Urinary bladder (tissue), 4 donors: ENCODE measurements at places on chromosomes 7 and 10. TPM values are rescaled to one million over a fixed set of nuclear protein-coding genes. Genes with fewer than 3 reads are reported as not detected.
A peak's percentile ranks its signal among the peaks of the same experiment; 100 is the strongest.

DNA sequence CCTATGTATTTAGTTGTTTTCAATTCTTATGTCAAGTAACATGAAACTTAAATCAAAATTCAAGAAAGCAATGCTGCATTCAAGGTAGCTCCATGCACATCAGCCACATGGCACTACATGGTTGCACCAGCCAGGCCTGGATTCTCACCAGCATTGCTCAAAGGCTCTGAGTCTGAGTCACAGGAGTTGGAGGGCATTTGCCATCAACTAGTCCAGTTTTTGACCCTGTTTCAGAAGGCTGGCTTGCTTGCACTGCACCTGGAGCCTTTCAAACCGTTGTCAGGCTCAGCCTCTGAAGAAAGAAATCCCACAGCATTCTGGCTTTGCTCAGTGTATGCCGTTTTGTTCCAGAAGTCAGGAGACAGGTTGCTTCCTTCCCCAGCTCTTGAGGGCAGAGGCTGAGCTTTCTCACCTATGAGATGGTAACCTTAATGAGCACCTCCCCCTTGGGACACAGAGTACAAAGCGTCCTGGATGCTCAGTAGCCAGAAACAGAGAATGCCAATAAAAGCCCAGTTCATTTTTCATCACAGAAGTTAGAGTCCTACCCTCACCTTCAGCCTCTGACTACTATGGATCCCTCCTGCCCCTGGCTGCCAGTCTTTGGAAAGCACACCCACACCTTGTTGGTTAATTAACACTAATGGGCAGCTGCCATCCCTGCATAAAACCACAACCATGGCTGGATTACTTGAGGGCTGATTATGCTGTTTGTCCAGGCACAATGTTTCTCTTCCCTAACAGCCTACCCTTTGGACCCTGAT, 288.4 kb upstream of the LRRTM3 start:
- DNase-seq: no peak

DNA sequence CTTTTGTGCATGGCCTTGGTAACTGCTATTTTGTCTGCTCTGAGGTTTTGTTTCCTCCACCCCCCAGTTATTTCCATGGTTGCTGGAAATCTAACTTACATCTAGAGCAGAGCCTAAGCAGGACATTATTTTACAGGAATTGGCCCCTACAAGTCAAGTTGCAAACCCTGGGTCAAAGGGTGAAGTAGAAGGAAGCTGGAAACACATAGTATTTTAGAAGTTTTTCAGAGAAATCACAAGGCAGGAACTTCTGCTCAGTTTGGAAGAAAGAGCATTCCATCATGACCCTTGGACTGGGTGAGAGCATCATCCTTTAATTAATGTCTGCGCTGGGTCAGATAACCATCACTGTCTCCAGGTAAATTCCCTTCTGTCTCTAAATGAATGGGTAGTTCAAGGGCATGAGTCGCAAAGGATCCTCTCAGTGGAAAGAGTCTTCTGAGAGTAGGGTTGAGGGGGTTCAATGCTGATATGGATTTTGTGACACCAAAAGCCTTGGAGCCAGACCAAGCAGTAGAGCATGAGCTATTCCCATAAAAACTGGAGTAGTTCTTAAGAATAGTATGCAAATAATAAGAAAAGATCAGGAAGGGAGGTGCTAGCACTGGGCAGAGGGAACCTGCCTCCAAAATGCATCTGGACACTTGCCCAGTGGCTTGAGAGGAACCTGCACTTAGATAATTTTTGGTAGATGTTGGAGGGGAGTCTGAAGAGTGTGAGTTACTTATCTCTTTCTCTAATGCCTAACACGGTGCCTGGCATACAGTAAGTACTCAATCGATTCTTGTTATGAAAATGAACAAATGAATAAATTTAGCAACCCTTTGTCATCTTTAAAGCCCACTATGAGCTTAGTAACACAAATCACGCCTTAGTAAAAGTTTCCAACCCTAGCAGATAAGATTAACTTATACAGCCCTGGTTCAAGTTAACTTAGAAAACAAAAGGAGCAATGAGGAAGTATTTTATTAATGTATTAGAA, 160.6 kb upstream of the ADO start:
- no peak for DNase-seq

GRCh38 chr10:106500041-106500924, 664.2 kb downstream of the SORCS1 start:
- DNase-seq: no peak

VSTM4 gene
- total RNA-seq: 60.2 TPM

GRCh38 chr7:24496036-24496435, 77.2 kb upstream of the PALS2 start:
- DNase-seq: no peak

GRCh38 chr10:49740346-49741107, 21.6 kb downstream of the OGDHL start:
- DNase-seq: no peak

- DNase-seq: no peak
Measured at GRCh38 chr10:72736176-72736827, 44.4 kb downstream of the MCU start.

GRCh38 chr7:44279286-44279685, 46.1 kb downstream of the CAMK2B start:
- no peak for DNase-seq

DNA sequence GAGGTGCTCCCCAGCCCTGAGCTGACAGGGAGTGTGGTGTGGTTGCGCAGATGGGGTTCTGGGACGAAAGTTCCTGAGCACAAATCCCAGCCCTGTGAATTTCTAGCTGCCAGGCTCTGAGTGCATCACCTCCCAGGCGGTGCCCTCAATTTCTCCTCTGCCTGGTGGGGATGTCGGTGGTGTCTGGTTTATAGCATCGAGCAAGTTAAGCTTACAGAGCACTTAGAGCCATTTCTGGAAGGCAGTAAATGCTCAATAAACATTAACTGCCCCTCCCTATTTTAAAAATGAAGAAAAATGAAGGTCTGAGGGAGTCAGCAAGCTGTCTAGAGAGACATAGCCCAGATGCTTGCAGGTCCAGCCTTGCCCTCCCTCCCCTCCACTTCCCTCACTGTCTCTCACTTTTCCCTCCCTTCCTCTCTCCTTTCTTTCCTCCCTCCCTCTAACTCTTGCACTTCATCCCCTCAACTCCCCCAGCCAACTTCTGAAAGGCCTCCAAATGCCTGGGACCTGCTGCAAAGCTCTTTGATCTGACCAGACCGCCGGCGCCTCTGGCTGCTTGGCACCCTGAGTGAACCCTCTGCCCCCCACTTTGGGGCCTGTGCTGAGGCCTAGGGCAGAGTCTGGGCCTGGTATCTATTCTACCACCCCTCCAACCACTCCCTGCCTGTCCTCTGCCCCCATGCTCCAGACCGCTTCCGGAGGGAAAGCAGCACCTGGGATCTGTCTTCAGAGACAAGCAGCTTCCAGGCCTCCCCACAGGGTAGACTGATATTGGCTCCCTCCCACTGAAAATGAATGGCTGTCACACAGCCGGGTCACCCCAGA, 438.3 kb downstream of the RPS24 start:
- peak; percentile 69 for DNase-seq

TRIM50 gene
- total RNA-seq: 0.21 TPM

DNA sequence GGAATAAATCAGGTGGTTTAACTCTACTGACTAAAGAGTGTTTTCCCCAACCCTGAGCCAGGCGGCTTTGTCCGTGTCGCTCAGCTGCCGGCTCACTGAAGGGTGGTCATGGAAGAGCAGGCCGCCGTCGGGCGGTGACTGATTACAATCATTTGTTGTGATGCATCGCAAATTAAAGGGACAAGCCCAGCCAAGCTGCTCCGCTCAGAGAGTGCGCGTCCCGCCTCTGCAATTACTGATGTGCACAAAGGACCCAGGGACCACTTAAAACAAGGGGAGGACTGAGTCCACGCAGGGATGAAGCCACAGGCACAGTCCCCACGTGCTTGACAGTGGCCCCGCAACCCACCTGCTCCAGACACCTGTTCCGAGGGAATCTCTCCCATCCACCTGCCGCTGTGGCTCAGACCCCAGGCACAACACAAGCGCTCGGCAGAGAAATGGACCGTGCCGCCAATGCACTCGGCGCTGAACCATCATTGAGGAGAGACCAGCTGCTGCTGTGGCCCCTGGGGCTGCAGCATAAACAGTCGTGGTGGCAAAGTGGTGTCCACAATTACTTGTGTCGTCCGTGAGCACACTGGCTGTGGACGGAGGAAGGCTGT, 526.5 kb downstream of the PTPRN2 start:
- DNase-seq: no peak

DNA sequence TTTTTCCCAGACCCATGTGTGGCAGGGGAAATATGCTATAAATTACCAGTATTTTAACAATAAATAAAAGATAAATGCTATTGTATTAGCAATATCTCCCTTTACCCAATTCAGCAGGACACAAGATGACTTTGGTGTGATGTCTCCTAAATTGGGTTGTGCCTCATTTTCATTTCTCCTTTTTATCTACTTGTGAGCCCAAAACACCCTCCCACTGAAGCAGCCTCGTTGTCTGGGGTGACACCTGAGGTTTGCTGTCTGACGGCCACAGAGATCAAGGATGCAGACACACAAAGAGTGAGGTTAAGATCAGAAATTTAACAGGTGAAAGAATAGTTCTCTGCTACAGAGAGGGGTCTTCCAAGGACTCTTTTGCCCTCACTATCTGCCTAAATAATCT, 27.1 kb upstream of the CC2D2B start:
- DNase-seq: no peak

DNA sequence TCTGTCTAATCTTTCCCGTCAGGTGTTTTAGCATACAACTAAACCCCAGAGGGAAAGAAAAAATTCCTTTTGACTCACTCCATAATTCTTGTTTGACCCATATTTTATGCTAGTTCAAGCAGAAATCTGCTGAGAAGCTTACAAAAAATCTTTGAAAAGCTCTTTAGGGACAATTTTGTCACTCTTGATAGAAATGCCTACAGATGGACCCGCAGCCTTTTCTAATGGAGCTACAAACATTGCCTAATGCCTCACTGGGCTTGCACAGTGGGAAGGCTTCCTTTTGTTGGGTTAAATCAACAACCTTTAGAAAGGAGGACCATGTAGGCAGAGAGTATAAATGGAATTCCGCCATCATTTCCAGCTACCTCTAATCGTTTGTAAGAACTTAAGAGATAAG, 344.5 kb downstream of the PCLO start:
- DNase-seq: no peak

DNA sequence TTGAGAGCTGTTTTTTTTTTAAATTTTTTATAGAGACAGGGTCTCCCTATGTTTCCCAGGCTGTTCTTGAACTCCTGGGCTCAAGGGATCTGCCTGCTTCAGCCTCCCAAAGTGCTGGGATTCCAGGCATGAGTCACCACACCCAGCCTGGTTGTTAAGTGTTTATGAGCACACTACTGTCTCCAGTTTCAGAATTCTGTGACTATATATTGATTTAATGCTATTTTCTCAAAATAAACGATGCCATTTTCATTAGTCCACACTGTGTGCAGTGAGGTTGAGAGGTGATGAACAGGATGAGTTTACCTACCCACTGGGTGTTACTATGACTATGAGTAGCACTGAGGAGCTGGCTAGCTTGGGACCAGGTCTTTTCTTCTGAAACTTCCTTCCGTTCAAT, 110.9 kb upstream of the FAM180A start:
- DNase-seq: no peak

DNA sequence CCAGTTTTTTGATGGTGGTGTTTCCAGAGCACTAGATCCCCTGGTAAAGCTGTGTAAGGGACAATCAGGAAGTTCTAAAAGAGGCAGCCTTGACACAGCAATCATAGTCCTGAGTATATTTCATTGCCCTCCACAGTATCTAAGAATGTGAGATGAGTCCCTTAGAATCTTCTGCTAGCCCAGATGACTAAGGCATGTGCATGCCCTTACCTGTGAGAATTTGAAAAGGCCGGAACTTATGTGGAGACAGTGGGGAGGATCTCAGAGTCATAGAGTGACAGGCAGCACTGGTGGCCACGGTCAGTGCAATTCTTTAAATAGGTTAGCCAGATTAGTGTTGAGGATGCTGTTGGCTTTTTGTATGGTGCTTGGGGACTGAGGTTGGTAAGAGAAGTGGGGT, 361.4 kb upstream of the VSTM2A start:
- DNase-seq: no peak

- no peak for DNase-seq
Measured at GRCh38 chr10:128084364-128084763, 41.9 kb downstream of the MKI67 start.

- DNase-seq: no peak
Measured at GRCh38 chr10:84397735-84398144, 69.4 kb downstream of the CCSER2 start.

CNOT4 gene
- 36.1 TPM for total RNA-seq

HOXA13 gene
- 43.2 TPM for total RNA-seq

DNA sequence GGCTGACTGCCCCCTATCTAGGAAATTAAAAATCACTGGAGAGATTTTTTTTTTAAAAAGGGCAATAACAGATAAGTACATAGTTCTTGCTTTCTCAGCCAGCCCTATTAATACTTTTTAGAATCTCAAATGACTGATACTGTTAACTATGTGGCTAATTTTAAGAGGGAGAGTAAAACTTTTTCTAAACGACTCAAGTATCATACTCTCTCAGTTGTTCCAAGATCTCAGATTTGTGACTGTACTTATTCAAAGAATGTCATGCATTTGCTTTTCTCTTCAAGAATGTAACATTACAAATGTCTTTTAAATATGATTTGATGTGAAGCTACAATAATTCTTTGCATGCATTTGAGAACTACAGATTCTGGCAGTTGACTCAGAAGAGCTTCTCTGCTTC, 55.4 kb upstream of the RAB11FIP2 start:
- DNase-seq: no peak

DNA sequence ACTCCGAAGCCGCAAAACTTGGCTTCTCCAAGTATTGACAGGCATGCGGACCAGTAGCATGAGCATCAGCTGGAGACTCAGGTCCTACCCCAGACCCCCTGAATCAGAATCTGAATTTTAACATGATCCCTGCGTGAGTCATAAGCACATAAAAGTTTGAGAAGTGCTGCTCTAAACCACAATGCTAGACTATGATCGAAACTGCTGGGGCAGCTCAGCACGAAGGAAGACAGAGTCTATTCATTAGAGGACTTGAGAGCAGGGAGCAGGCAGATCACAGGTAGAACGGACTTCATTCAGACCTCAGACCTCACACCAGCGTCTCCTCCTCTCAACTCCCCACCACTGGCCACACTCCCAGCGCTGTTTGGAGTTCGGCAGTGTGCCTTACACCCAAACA, 16.9 kb downstream of the CAMK2G start:
- DNase-seq: no peak

GRCh38 chr7:3594901-3595300, 293.8 kb downstream of the SDK1 start:
- no peak for DNase-seq

- DNase-seq: no peak
Measured at GRCh38 chr7:107856806-107857540, 34.0 kb upstream of the DLD start.

LRIT1 gene
- not detected for total RNA-seq

MEST gene
- total RNA-seq: 259 TPM

PTF1A gene
- not detected for total RNA-seq

DNA sequence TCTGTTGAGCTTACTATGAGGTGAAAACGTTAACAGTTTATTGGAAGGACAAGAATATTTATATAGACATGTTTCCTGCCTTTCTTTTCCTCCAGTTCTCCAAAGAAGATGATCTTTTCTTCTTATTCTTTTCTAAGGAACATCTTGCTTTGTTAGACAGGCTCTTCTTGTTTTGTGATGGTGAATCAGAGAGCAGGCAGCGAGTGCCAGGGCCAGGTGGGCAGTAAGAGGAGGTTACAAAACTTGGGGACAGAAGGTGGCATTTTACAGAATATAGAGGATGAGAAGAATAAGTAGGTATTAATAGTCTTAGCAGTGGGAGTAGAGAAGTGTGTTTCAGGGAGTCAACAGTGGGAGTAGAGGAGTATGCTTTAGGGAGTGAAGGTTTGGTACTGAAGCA, 223.6 kb downstream of the ARL4A start:
- DNase-seq: no peak

- no peak for DNase-seq
Measured at GRCh38 chr10:24414597-24414996, 205.7 kb downstream of the KIAA1217 start.

PDCD4 gene
- 148 TPM for total RNA-seq

CTAGE8 gene
- total RNA-seq: 0.79 TPM
